ENCODE measurements at places on chromosomes 1 and 21.
A peak's percentile ranks its signal among the peaks of the same experiment; 100 is the strongest.

- DNase-seq = no peak
These were observed 47.8 kb downstream of the SKI start for GRCh38 chr1:2275796-2276536.

DNA sequence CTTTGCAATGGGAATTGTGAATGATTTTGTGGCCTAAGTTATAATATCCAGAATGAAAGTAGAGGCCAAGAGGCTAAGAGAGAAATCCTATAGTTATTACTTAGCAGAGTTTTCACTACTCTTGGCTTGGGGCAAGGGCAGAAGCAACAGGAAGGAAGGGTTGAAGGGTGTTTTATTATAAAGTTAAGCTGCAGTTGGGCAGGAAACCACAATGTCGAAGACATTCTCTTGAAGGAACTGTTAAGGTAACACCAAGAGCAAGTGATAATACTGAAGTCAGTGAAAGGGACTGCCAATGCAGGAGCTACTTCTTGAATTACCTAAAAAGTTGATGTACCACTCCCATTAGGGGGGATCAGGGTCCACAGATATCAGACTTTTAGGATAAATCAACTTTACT lies 8.3 kb downstream of the XCL2 start:
- no peak for DNase-seq

DNA sequence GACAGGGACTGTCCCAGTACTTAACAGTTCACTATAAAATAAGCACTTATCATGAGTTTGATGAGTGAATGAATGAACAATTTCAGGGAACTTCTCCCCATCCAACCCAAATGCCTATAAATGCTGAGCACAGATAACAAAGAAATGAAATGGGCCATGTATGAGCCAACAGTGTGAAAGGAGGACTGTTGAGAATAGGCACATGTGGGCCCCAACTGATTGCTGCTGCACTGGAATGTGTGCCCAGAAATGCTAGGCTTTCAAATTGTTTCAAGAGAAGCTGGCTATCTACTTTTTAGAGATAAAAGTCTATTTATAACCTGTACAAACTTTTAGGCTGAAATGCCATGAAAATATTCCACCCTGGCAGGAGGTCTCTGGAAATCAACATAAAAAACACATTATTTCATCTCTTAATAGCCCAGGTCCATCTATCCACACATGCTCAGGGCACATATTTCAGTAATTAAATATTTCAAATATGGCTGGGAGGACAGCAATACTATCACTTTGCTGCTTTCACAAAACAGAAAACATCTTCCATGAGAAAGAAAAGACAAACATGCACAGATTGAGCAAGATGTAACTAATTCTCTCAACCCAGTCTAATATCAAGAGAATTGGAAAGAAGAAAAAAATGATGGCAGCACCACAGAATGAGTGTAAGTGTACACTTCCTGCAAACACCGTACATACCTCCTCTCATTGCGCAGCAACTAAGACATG lies 49.8 kb downstream of the COLGALT2 start:
- DNase-seq = no peak

GRCh38 chr1:54052431-54052933 lies 522 bp downstream of the TMEM59 start:
- DNase-seq = peak; percentile 68

DNA sequence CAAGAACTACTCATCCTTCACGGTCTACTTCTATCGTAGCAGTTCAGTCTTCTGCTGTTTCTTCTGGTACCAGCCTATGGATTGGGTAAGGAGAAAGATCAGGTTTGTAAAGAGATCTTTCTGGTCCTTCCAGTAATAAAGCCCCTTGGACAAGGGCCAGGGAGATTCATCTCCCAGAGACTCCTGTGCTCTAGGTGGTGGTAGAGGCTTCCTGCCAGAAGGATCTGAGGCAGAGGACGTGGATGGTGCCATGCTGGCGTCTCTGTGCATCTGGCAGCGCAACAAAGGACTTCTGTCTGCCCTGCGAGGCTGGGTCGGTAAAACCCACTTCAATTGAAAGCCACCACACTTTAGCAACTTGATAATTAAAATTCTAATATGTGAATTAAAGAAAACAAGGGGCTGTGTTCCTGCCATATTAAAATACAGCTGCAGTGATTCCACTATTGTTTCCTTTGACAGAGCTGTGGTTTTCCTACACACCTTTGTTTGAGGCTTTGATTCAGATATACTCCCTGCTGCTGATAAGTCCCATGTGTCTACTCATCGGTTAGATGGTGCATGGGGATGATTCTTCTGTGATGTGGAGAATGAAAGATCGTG lies 73.6 kb downstream of the ROR1 start:
- no peak for DNase-seq

- no peak for DNase-seq
These were observed 146.7 kb upstream of the C1orf105 start for GRCh38 chr1:172273647-172274396.

GRCh38 chr1:108151548-108151947 lies 48.6 kb downstream of the SLC25A24 start:
- DNase-seq = no peak

DNA sequence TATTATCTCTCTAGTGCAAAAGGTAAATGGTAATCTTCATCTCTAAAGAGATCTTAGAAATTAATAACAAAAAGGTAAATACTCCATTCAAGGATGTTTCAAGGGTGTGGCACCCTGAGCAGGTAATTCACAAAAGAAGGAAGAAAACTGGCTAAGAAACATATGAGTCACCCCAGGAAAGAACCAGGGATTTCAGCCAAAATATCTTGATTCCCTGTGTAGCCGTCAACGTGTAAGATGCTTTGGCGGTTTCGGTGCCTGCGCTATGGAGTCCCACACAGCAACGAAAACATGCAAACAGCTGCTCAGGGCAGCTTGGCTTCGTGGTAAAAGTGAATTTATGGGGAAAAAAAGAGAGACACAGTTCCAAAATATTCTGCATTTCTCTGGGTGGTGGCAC lies 3.7 kb downstream of the ITGB2 start:
- DNase-seq = no peak

DNA sequence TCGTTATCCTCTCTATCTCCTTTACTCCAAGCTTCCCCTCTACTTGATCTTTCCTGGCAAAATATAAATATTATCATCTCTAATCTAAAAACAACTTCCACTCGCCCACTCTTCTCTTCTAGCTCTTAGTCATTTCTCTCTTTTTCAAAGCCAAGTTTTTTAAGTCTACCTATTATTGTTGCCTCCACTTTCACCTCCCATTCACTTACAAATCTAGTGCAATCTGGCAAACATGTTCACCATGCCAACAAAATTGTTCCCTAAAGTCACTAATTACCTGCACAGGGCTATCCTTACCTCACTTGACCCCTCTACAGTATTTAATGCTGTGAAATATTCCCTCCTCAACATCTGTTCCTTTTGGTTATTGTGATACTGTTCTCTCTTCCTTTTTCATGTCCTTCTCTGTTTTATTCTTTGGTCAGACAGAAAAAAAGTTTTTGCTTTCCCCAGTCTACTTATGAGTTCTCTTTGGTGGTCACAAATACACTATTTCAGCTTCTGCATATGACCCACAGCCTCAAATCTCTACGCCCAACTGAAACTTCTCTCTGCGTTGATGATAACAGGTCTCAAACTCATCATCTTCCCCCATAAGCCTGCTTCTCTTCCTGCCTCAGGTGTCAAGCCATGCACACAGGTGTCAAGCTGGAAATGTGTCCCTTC lies 31.9 kb upstream of the RAP1A start:
- no peak for DNase-seq

- DNase-seq = no peak
These were observed 4.3 kb downstream of the MFN2 start for GRCh38 chr1:11984576-11984975.

DNA sequence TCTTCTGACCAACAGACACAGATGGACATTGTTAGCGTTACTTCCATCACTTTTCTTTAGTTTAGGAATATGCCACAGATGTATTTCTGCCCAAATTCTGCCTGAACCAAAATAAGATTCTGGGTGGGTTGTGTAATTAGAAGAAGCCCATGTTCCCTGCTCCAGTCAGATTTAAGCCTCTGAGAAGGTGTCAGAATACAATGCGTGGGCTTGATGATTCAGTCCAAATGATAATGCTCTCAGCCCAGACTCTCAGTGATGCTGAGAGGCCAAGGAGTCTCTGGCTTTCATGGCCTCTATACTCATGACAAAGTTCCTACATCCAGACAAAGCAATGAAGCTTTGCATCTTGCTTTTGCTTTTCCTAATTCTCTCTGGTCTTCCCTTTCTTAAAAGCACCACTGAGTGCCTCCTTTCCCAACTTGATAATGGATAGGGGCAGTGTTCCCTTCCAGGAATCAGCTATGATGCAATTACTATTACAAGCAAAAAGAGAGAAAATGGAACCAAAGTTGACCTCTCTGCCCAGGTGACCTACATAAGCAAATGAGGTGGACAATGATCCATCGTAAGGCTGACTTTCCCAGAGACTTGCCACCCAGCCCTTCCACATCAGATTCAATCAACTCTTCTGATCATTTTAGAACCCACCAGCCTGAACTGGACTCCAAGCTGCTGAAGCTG lies 8.8 kb downstream of the SEC16B start:
- no peak for DNase-seq

GRCh38 chr1:21670059-21670881 lies 1.1 kb upstream of the RAP1GAP start:
- DNase-seq = no peak

GRCh38 chr1:23394181-23394580 lies 24.5 kb upstream of the ZNF436 start:
- DNase-seq = no peak

GRCh38 chr1:6033986-6034749 lies 11.5 kb upstream of the KCNAB2 start:
- no peak for DNase-seq
